NK-92 treated with Interleukin-12 subunit alpha and Interleukin-12 subunit beta, amount 100 ng/mL, for 24 hours (cell line): ENCODE measurements at places on chromosomes 5 and 9.

DNA sequence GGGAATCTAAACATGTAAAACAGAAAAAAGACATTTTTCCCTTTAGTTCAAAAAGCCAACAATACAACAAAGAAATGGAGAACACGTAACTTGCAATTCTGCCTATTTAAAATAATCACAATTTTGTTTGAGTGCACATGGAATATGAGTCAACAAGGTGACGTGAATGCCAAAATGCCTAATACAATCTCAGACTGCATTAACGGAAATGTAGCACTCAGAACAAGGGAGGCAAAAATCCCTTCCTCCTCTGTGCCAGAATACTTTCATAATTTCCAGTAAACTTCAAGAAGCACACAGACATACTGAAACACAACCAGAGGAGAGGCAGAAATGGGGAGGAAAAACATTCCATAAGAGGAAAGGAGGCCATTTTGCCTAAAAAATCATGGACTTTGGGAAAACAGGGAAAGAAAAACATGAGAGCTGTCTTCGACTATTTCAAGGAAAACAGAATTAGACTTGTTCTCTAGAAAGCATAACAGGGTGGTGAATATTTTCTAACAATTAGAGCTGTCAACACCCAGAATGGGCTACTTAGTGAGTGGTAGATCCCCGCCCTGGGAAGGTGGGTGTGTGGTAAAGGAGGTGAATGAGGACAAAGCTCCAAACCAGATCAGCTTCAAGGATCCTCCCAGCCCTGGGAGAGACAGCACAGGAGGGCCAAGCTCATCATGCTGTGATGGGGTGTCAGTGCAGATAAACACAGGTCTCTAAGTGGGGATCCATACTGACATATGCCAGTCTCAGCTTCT is 48.2 kb downstream of the ABCA1 start:
- DNase-seq: no peak

DNA sequence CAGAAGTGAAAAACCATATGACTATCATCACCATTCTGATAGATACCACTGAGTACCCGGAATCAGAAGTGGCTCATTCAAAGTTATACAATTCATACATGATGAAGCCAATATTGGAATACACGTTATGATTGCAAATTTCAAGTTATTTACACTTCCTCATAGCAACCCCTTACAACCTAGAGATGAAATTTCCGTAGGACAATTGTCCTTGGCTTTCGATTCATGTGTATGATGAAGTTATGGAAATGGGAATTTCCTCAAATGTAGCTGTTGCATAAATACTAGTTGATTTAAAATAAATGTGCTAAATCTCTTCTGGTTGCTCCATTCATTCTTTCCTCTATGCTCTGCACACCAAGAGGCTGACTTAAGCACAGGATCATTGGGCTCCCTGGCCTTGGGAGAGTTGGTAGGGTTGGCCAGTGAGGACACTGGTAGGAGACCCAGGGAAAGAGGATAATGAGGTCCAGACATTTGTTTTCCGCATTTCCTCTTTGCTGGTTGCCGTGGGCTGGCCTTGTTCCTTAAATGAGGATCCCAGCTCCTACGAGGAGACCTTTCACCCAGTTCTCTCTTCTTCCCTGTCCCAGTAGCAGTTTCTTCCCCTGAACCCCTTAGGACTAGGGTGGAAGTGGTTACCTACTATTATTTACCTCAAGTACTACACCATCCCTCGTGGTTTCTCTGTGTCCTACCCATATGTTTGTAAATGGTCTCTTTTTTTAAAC is 90.3 kb downstream of the ZNF474 start:
- DNase-seq: no peak

DNA sequence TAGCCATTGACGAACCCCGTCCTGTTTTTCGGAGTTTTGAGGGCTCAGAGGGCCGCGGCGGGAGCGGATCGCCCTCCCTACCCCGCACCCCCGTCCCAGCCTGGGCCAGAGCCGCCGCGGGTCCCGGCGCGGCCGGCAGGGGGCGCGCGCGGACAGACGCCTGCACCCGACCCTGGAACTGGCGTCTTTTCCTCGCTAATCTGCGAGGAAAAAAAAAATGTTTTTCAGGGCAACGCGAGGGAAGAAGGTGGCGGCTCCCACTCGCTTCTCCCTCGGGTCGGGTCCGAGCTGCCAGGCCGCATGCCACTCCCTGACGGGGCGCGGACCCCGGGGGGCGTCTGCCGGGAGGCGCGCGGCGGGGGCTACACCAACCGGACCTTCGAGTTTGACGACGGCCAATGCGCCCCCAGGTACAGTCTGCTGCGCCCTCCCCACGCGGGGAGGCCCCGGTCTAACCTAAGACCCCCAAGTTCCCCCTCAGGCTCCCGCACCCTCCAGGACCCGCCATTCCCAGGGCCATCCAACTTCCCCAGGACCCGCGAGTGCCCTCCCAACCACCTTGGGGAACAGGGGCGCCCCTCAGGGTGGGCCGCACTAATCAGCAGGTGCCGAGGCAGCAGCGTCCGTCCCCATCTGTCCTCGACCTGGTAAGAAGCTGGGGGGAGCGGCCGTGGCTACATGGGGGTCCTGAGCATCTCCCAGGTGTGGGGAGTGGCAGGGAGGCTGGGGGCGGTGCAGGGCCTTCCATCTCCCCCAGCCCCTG is at the start of gene KCNT1:
Gene KCNT1, plus strand, starts transcription at position 227 of the 763 bp plus-strand sequence. Its CDS starts 74 bp downstream, at position 301.
- DNase-seq: no peak

- DNase-seq: no peak
Observed at GRCh38 chr5:80093796-80094195, 58.6 kb downstream of the THBS4 start.

- DNase-seq: no peak
Observed at GRCh38 chr5:38866362-38867031, 20.7 kb downstream of the OSMR start.

GRCh38 chr9:73979894-73980264 is 517.3 kb upstream of the RORB start:
- DNase-seq: no peak

DNA sequence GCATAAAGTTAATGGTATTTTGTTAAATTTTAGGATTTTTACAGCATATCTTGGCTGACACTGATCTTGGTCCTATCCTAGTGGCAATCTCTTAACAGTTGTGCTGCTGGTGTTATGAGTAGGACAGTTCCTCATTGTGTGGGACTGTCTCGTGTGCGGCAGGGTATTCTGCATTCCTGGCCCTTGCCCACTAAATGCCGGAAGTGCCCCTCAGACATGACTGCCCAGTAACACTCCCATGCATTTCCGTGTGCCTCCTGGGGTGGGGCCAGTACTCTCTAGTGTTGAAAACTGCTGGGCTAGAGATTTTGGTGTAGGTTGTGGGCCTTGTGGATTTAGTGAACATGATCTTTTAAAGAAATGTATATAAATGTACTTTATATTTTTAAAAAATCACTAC is 227.1 kb upstream of the DMRT1 start:
- DNase-seq: no peak

DNA sequence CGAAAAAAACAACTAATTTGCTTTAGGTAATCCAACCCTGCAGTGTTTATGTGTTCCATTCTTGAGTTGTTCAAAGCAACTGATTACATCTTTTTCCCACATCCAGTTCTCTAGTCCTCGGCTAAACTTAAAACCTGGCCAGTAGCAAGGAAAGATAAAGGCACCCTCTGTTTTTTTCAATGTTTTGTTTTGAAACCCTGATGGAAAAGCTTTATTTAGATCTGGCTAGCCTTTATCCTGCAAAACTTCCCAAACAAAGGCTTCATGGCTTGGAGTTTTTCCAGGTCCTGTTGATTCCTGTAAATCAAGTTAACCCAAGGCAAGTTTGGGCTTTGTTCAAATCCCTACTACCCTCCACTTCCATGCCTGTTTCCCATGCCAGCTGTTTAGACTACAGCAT is 105.1 kb downstream of the CEMIP2 start:
- DNase-seq: no peak

- DNase-seq: no peak
Observed at GRCh38 chr9:112809351-112809848, 58.8 kb downstream of the SNX30 start.

DNA sequence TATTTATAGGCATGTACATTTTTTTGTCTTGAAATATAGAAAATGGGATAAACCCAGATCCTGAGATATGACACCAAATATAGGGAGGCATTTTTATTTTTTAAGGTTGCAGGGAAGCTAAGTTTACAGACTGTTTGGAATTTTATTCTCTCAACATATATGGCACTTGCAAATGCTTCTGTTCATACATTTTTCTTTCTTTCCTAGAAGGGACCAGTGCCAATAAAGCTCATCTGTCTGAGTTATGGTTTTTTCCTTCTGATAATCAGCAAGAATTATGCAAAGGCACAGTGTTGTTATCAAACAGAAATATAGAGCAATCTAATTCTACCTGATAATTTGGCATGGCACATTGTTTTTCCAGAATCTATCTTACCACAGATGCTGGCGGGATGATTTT is 156.9 kb upstream of the GPR151 start:
- DNase-seq: no peak

- DNase-seq: no peak
Observed at GRCh38 chr9:127066060-127066850, 56.2 kb downstream of the ANGPTL2 start.

DNA sequence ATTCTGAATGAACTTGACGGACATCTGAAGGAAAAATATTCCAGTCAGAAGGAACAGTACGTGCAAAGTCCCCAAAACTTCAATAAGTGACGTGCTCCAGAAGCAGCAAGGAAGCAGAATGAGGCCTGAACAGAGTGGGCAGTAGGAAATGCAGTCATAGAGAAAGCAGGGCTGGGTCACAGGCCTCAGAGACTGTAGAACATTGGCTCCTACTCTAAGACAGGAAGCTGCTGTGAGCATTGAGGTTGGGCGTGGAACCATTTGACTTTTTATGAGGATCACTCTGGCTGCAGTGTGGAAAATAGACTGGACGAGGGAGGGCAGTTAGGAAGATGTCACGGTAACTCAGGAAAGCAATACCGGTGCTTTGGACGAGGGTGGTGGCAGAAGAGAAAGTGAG is 64.0 kb downstream of the DOCK8 start:
- peak; percentile 40 for DNase-seq

- no peak for DNase-seq
Observed at GRCh38 chr5:158754018-158754514, 345.6 kb downstream of the EBF1 start.

DNA sequence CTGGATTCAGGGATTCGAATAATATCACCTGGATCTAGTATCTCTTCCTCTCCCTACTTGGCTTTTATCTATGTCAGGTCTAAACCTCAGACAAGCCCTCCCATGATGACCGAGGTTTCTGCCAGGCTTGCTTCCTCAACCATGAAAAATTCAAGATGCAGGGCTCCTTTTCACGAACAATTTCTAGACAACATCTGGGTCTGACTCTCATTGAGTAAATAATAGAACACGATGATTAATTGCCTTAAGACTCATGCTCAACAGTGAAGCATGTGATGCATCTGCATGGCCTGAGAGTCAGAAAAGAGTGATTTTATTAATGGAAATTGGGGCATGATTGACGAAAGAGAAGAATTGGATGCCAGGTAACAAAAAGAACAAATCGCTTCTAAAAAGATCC is 277.2 kb upstream of the ZNF608 start:
- DNase-seq: no peak

DNA sequence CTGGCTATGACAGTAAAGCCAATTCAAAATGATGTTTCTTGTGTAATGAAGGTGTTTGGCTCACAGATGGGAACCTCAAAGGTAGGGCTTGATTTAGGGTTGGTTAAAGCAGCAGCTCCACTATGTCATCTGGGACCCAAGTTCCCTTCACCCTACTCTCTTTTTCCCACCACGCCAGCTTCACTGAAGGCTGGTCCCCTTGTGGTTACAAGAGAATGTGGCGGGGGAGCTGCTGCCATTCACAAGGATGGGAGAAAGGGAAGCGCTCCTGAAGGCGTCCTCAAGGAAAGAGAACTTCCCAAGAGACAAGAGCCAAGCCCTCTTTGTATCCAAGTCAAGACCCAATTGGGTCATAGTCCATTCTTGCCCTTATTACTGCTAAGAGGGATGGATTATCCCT is 72.7 kb downstream of the NTRK2 start:
- DNase-seq: no peak

GRCh38 chr9:137891588-137892423 is 14.2 kb downstream of the CACNA1B start:
- DNase-seq: no peak

DNA sequence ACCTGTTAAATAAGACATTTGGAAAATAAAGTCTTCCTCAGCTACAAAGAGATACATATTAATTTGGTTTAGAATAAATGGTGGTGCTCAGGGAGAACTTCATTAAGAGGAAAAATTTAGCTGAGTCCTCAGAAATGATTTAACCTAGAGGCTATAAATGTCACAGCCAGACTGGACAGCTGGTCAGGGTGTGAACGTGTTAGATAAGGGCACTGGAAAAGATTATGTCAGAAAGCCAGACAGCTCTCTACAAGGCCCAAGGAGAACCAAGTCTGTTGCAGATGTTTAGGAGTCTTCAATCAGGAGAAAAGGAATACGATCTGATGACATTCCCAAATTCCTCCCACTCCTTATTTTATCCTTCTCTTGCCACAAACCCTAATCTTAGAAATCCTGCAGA is 265.2 kb downstream of the MAT2B start:
- DNase-seq: no peak

DNA sequence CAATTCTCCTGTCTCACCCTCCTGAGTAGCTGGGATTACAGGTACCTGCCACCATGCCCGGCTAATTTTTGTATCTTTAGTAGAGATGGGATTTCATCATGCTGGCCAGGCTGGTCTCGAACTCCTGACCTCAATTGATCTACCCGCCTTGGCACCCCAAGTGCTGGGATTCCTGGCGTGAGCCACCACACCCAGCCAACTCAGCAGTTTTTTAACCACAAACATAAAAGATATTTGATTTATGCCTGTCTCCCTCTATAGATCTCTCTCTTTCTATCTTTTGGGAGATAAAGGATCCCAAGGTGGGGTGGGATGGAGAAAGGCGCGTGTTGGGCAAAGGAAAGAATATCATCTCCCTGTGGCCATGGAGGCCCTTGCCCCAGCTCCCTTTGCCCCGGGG is 26.8 kb downstream of the NR4A3 start:
- no peak for DNase-seq

GRCh38 chr5:35926389-35927051 is 11.9 kb downstream of the CAPSL start:
- no peak for DNase-seq
